ENCODE measurements at places on chromosomes 13 and 19.

- DNase-seq, result peak; percentile 98
Observed at GRCh38 chr13:67230404-67231288, 510 bp upstream of the PCDH9 start.

DNA sequence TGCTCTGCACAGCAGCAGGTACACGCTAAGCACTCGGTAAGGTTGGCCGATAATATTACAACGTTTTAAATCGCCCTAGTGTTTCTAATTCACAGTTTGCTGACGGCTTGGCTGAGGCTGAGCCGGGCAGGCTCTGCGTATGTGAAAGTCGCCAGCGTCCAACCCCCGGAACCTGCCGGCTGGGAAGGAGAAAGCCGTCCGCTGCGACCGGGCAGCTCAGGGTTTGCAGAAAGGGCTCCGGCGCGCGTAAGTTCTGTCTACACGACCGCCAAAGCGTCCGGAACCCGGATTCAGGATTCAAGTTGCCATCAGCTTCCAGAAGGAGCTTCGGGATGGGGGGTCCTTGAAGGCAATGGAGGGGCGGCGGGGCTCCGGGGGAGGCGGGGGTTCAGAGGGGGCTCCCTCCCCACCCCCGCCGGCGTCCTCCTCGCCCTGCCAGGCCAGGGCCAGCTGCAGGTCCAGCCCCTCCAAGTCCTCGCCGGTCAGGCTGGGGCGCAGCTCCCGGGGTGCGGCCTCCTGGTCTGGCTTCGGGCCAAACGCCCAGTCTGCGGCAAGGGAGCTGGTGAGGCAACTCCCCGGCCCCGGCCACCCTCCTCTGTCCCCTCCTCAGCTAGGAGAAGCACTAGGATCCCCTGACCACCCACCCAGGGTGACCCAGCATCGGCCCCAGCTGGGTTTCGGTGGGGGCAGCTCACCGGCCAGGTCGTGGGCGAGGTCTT, 575 bp downstream of the SMIM44 start:
- no peak for DNase-seq

- DNase-seq, result no peak
Observed at GRCh38 chr13:98542568-98543377, 34.1 kb downstream of the STK24 start.

DNA sequence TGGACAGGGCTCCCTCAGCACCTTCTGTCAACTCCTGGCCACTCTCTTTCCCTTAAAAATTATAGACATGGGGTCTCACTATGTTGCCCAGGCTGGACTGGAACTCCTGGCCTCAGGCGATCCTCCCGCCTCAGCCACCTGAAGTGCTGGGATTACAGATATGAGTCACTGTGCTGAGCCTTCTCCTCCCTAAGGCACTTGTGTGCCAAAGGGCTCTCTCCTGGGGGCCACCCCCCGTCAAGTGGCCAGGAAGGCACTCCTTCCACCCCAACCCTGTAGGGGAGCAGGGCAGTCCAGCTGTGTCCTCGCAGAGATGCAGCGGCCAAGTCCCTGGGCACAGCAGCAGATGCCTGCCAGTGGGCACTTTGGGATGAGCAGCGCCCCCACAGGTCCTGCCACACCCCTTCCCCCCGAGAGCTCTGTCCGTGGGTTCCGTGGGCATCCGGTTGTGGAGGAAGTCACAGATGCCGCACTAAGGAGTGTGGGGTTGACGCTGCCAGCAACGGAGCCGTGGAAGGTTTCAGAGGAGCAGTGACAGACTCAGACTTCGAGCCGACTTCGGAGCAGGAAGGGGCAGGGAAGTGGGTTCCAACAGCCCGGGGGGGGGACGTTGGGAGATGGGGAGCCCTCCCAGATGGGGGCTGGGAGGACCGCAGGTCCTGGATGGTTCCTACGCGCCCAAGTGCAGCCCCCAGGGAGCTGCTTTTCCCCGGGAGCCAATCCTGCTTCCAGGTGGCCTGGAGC, 3.3 kb upstream of the UQCR11 start:
- no peak for DNase-seq

DNA sequence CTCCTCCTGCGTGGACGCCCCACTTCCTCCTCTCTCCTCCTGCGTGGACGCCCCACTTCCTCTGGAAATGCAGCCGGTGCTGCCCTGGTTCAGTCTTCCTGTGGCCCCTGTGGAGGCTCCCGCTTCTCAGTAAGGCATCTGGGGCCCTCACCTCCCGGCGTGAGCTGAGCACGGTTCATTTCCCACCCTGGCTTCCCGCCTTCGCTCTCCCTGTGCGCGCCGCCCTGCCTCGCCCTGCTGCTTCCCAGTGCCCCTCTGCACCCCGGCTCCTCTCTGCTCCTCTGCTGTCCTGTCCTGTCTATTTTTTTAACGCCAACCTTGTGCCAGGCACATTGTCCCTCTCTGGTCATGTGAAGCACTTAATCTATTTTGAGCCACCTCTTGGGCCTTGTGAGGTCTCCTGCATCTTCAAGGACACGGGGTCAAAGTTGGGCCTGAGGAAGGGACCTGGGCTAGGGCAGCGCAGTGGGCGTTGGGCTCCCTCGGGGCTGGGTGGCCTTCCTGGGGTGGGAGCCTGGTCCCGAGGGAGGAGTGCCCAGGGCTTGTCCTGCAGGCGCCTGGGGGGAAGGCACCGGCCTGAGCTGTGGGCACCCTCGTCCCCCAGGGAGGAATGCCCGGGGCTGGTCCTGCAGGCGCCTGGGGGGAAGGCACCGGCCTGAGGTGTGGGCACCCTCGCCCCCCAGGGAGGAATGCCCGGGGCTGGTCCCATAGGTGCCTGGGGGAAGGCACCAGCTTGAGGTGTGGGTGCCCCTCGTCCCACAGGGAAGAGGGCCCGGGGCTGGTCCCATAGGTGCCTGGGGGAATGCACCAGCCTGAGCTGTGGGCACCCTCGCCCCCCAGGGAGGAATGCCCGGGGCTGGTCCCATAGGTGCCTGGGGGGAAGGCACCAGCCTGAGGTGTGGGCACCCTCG, 13.0 kb downstream of the HCN2 start:
- no peak for DNase-seq

GRCh38 chr13:81393721-81394120, 1052.8 kb upstream of the SPRY2 start:
- DNase-seq, result no peak

DNA sequence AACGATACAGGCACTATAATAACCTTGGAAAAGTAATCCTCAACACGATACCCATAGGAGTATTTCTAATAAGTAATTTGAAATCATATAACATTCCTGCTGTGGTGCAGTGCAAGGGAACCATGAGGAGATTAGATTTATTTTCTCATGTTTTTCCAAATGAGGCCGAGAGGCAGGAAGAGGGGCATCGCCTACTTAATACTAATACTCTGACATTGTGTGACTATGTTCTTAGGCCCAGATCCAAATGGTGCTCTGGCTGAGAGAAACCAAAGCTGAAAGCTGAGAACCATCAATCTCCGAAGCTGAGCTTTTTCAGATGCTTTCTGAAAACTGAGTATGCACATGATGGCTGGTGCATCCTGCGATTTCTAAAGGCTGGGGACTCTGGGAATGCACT, 248.0 kb upstream of the MAB21L1 start:
- peak; percentile 71 for DNase-seq

GRCh38 chr19:49553451-49554271, 25.9 kb downstream of the RCN3 start:
- peak; percentile 70 for DNase-seq

- no peak for DNase-seq
Observed at GRCh38 chr19:2555422-2556220, 79.7 kb downstream of the GADD45B start.

- DNase-seq, result peak; percentile 80
Observed at GRCh38 chr19:48290401-48290770, 20.5 kb downstream of the ZNF114 start.

GRCh38 chr19:50750010-50750409, 20.3 kb upstream of the GPR32 start:
- no peak for DNase-seq

DNA sequence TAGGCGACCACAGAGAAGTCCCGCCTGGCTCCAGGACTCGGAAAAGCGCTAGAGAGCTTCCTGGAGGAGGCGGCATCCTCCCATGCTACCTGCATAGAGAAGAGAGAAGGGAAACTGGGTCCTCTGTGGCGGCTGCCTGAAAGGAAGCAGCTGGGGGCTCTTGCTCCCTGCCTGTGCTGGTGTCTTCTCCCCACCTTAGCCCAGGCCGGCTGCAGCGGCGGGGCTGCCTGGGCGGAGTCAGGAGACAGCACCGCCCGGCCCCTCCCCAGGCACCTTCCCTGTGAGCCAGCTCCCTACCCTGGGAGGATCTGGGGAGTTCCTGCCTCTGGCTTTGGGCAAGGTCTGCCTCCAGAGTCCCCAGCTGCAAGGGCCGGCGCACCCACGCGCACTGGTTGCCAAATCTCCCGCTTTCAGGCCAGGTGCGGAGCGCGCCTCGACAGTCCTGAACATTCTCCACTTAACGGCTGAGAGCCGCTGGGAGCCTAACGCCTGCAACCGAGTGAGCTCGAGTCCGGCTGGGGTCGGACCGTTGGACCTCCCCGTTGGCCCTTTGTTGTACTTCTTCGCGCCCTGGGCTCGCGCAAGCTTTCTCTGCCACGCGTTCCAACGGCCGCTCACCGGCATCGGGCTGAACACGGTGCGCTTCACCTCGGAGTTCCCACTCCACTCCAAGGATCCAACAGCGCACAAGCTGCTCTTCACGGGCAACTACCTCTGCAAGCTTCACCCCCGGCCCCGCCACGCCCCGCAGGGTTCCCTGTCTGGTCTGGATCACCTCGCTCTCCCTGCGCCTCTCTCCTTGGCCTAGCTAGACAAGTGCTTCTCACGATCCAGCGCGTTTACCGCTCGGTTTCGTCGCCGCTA, 21.8 kb upstream of the ZNF30 start:
- no peak for DNase-seq

- peak; percentile 18 for DNase-seq
Observed at GRCh38 chr13:80274643-80275042, 66.3 kb downstream of the SPRY2 start.

- DNase-seq, result no peak
Observed at GRCh38 chr13:78161266-78161665, 242.6 kb upstream of the EDNRB start.

- DNase-seq, result no peak
Observed at GRCh38 chr13:29689548-29689947, 94.1 kb upstream of the SLC7A1 start.

DNA sequence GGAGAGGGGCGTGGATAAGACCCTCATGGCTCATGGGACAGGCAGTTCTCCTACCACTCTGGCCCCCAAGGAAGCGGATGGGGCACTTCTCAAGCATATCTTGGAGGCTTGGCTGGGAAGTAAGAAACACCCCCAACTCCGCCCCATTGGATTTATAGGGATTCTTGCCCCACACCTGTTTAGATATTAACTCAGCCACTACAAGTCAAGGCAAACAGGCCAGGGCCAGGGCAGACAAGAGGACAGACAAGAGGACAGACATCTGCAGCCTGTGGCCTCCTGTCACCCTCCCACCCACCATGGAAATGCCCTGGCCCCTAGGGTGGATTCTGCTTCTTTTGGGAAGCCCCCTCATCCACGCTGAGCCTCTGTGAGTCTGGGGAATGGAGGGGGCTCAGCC, 24.1 kb downstream of the RDH8 start:
- DNase-seq, result no peak

- DNase-seq, result peak; percentile 97
Observed at GRCh38 chr19:13022859-13023636, 27.8 kb downstream of the NFIX start.

GRCh38 chr19:6828306-6828697, 55.8 kb downstream of the VAV1 start:
- no peak for DNase-seq

- no peak for DNase-seq
Observed at GRCh38 chr13:108257248-108257647, 12.3 kb upstream of the TNFSF13B start.

DNA sequence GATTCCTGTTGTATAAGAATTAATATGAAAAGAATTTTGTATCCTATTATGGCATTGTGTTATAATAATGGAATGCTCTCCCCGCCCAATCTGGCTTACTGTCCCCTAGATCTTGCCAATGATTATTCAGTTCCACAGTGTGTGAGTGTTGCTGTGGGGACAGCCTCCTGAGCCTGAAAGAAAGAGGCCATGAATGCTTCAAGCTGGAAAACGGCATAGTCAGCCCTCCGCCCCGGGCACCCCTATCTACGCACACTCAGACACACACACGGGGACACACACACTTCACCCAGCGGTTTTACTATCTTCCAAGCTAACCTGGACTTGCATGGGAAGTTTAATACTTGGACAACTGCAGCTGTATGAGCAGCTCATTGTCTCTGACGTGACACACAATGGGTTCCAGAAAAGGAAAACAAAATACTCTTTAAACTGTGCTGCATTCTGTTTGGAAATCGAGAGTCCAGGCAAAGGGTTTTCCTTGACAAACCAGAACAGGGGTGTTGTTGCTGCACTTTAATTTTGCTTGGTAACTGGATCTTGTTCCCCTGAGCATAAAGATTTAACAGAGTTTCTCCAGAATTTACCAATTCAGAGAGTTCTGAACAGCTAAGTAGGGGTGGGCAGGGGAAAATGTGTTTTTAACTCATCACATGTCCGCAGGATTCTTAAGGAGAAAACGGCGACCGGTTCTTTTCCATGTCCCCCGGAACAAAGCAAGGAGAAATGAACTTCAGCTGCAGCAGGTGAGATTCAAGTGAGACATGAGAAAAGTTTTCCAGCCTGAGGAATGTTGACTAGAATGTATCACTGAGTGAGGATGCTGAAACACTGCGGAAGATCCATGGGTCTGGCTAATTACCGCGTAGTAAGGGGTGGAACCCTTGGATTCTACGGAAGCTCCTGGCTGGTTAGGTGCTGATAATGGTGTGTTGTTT, 472.9 kb downstream of the FOXO1 start:
- DNase-seq, result peak; percentile 42

- no peak for DNase-seq
Observed at GRCh38 chr13:26186995-26187394, 35.1 kb downstream of the RNF6 start.

GRCh38 chr13:47226516-47226915, 329.7 kb upstream of the HTR2A start:
- DNase-seq, result no peak

DNA sequence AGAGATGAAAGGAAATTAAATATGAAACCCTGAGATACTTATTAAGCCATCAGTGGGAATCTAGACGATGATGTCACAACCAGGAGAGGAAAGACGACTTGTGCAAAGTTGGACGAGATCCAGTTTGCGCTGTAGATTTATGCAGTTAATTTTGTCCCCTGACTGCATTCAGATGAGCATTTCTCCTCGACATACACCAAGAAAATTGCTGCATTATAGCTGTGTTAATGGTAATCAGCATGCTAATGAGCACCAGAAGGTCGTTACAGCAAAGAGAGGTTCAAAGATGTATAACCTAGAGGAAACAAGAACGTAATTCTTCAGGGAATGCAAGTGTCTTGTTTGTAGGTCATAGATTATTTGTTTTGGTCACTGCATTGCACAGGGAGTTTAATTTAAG, 371.7 kb downstream of the RBM26 start:
- no peak for DNase-seq

DNA sequence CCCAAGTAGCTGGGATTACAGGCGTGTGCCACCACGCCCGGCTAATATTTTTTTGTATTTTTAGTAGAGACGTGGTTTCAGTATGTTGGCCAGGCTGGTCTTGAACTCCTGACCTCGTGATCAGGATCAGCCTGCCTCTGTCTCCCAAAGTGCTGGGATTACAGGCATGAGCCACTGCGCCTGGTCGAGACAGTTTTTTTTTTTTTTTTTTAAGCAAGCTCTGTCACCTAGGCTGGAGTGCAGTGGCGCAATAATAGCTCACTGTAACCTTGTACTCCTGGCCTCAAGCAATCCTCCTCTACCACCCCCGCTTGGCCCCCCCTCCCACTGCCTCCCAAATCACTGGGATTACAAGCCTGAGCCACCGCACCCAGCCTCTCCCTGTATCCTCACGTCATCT, 6.4 kb upstream of the MAP2K7 start:
- no peak for DNase-seq

Measured in fibroblast of skin of right biceps (primary cell).